HCT116 (cell line): ENCODE measurements at places on chromosomes 1 and 21.

DNA sequence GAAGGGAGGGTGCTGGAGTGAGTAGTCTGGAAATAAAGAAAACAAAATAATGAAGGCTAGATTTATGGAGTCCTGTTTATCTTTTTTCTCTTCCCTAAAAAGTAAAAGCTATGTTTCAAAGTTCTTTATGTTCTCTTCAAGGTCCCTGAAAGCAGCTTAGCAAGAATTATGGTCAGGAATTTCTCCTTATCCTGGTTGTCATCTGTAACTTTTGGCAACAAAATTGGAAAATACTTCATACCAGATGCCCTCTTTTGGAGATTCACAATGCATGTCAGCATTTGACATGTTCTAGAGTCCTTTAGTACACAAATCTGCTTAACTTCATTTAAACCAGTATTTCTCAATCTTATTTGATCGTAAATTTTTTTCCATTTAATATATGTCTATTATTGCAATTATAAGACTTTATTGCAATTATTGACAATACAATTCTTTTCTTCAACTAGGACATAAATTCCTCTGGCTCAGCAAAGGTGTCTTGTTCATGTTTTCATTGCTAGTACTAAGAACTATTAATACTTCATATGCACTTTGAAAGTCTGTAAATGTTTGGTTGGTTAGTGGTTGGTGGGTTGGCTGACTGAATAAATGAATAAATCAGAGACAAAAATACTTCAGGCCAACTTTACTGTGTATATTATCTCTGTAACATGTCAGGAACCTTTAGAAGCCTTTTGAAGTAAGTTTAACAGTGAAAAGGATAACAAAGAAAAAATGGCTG is 101.5 kb downstream of the ATP1B1 start:
- no peak for DNase-seq

DNA sequence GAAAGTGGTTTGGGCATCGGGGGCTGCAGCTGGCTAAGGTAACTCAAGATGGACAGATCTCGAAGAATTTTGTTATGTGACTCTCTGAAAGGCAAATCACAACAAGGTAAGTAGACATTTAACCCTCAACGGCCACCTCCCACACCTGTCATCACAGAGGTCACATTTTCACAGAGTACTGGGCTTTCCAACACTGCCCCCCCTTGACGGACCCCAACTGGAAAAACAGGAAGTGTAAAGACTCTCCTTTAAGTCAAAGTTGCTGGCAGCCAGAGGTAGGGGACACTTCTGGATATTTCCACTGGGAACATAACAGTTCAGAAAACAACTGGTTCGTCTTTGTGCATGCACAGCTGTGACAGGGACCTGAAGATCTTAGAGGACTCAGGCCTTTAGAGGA is 22.3 kb downstream of the NOL9 start:
- DNase-seq: no peak

GRCh38 chr1:62672029-62672428 is 16.2 kb downstream of the DOCK7 start:
- DNase-seq: no peak

DNA sequence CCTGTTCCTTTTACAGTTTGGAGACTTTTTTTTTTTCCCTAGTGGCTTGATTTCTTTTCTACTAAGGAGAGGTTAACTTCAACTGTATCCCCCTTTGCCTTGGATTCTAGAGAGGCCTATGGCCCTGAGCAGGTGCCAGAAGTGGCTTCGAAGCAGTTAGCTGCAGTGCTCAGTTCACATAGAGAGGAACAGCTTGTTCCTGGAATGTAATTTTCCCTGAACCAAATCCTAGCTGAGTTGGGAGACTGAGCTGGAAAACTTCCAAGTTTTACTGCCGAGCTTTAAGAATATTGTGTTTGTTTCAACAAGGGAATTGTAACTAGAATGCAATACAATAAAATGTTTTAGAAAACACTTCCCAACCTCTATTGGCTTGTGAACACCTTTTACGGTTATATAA is 17.5 kb downstream of the RD3 start:
- DNase-seq: no peak

- no peak for DNase-seq
These were observed 65.8 kb downstream of the LRRN2 start for GRCh38 chr1:204619721-204620120.

- DNase-seq: no peak
These were observed 69.4 kb upstream of the SOX13 start for GRCh38 chr1:204003536-204003935.

GRCh38 chr1:38006008-38006828 is 904 bp upstream of the FHL3 start:
- no peak for DNase-seq

- no peak for DNase-seq
These were observed 8.0 kb downstream of the TMEM81 start for GRCh38 chr1:205076245-205076761.

GRCh38 chr1:178867670-178868069 is 3.2 kb downstream of the ANGPTL1 start:
- DNase-seq: no peak

- DNase-seq: no peak
These were observed 67.0 kb downstream of the EIF2B3 start for GRCh38 chr1:44919400-44919799.

DNA sequence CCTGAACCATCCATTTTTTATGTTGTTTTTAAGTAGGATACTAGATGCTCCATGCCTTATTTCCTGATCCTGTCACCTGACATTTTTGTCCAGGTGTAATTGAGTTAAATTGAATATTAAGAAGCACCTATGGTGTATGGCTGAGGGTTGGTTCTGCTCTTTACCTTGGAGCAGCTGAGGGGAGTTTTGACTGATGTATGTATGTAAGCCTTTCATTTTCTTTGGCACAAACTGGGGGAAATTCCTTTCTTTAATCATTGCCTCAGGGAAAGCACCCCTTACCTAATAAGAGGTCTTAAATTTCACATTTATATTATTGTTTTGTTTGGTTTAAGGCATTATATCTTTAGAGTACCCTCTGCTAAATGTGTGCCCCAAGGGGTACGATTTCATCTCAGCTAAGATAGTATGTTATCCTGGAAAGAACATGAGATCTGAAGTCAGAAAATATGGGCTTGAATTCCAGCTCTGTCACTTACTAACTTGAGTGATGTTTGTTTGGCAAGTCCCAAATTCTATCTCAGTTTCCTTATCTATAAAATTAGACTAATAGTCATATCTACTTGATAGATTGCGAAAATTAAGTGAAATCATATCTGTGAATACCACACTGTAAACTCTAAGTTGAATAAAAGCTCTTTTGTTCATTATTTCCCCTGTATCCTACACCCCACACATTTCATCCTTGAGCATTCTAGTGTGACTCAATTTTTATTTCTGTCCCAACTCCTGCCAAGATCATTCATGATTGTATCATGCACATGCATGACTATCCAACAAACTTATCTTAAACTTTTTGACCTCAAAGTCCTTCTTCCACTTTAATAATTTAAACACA is 57.7 kb upstream of the NUF2 start:
- DNase-seq: no peak
